Bronchial epithelial cell (primary cell): ENCODE measurements at places on chromosomes 16 and 17. TPM values are rescaled to one million over a fixed set of nuclear protein-coding genes. Genes with fewer than 3 reads are reported as not detected.

GRCh38 chr16:80812593-80812992 is 8.2 kb upstream of the CDYL2 start:
- DNase-seq = no peak

DNA sequence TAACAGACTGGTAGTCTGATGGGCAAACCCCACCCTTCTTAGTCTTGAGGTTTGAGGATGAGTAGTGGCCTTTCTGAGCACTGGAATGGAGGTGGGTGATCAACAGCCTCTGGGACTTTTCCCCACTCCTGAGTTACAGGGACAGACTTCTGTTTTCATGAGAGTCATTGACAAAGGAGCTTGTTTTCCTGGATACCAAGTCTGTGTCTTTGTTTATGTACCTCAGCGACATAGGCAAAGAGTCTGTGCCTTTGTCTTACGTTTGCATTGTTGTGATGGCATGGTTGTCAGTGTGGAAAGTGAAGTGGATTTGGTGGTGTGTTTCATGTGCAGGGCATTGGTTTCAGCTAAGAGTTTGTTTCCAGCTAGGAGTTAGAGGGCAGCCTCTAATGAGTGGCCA is 17.5 kb downstream of the EPN2 start:
- DNase-seq = no peak

- DNase-seq = peak; percentile 90
Observed at GRCh38 chr17:31327534-31328159, 6.2 kb upstream of the EVI2A start.

GRCh38 chr16:29777576-29778350 is at the start of gene ZG16:
ZG16 (plus strand) TSS chr16:29778256; CDS start chr16:29779267, 1,011 bp downstream.
- DNase-seq = no peak

DNA sequence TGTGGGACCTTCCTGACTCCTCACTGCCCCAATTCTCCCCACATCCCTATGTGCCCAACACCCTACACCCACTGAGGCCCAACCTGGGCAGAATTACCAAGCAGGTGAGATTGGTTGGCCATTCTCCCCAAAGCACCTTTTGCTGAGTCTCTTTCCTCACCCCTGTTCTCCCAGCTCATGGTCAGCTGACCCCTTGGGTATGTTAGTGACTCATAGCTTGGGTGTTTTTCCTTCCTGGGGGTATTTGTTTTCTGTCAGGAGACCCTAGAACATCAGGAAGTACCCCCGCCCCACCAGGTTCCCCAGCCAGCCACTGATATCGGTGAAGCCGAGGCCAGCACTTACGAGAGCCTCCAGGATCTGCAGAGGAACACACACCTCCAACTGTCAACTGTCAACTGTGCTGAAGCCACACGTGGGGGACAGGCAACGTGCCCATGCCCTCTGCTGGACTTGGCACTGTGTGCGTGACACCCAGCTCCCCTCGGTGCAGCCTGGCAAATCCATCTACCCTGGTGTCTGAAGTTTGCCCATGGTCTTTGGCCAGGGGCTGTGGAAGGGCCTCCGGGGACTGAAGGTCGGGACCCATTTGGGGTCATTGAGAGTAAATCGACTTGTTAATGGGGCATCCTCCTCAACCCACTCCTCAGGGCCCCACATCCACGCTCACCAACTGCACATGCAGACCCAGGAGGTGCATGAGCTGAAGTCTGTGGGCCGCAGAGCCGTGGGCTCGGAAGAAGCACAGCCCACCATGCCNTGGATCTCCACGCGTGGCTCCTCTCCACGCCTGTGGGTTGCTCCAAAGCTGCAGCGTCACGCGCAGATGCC is 53.1 kb downstream of the METRNL start:
- DNase-seq = no peak

The ZNF213 gene
- total RNA-seq = 7.6 and 10.6 TPM in 2 replicates

DNA sequence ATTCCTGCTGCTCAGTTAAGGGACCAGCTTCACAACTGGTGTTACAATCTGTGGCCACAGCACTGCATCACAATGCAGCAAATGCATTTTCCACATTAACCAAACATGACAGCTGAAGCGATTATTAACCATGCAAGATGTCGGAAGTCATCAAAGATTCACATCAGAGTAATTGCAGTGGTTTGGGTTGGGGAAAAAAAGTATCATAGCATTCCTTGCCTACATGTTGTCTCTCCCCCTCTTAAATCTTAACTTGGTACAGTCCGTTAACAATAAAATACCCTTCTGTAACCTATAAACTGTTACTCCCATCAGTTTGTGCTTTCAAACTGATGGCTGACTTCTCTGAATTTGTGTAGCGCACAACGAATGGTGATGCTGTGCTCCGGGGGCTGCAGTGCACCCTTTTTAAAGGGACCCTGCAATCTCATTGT is 51.6 kb downstream of the NUP93 start:
- no peak for DNase-seq

DNA sequence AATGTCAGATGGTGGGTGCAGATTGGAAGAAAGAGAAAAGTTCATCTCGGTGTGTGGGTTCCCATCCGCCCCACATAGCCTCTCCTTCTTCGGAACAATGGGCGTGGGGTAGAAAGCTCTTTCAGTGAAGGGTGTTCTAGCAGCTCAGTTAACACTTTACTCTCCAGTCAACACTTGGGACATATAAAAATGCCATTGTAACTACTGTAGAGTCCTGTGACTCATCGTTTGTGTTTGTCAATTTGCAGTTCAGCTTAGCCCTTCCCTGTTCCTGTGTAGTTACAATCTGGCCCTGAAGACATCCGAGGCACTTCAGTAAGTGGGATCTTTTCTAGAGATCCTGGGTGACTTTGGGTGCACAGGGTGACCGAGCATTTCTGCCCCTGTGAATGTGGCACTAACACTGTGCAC is 11.5 kb upstream of the CLEC18C start:
- peak; percentile 85 for DNase-seq

GRCh38 chr16:1701216-1701878 is 4.6 kb upstream of the MAPK8IP3 start:
- peak; percentile 91 for DNase-seq

- no peak for DNase-seq
Observed at GRCh38 chr16:22031483-22032083, 23.7 kb downstream of the MOSMO start.

- no peak for DNase-seq
Observed at GRCh38 chr17:79818026-79818758, 21.0 kb downstream of the CBX4 start.

- peak; percentile 34 for DNase-seq
Observed at GRCh38 chr17:8079291-8080207, 8.0 kb downstream of the ALOX12B start.

The TUBG1 gene
- 12.1 and 21.5 TPM in 2 replicates for total RNA-seq

The PRR35 gene
- not detected in 2 replicates for total RNA-seq

The AMDHD2 gene
- total RNA-seq = 27.7 and 35.8 TPM in 2 replicates

GRCh38 chr17:70609566-70609965 is 440.2 kb downstream of the KCNJ2 start:
- DNase-seq = no peak

DNA sequence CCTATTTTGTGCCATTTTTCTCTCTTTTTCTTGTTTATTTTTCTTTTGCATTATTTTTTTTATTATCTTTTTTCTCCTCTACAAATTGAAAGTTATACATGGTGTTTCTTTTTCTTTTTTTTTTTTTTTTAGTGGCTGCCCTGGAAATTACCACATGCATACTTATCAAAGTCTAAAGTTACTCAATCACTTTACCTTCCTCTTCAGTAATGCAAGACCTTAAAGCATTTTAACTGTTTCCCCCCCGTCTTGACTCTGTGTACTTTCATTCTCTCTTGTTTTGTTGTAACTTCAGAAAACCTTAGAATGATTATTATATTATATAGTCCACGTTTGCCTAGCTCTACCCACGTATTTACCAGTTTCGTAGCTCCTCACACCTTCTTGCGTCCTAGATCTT is 33.3 kb upstream of the SMPD3 start:
- DNase-seq = no peak

- no peak for DNase-seq
Observed at GRCh38 chr16:14310519-14310991, 239.4 kb downstream of the MRTFB start.

GRCh38 chr16:86480444-86480843 is 29.9 kb upstream of the FOXF1 start:
- no peak for DNase-seq

The ATP2A3 gene
- under 0.01 and 0.13 TPM in 2 replicates for total RNA-seq

DNA sequence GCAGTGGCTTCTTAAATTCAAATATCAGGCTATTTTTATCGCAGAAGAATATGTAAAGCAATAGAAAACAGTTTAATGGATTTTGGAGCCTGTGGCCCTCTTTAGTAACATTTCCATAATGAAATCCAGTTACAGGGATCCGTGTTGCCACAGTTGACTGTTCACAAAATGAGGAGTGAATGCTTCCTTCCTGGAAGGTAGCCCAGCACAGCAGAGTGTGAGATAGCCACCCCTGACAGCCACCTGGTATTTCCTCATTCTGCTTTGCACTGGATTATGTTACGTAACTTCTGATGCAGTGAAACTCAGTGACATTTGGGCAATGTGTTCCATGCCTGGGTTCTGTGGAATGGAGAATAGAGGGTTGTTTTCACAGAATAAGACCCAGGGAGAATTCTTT is 517.2 kb downstream of the RBFOX1 start:
- DNase-seq = no peak

DNA sequence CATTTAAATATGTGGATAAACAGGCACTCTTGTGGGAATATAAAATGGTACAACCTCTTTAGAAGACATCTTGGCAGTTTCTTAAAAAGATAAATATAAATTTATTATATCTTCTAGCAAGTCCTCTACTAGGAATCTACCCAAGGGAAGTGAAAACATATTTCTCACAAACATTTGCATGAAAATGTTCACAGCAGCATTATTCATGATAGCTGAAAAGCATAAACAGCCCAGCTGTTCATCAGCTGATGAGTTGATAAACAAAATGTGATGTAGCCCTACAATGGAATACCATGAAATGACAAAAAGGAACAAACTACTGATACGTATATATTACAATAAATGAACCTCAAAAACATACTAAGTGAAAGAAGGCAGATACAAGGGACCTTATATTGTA is 12.0 kb downstream of the DGKE start:
- no peak for DNase-seq

DNA sequence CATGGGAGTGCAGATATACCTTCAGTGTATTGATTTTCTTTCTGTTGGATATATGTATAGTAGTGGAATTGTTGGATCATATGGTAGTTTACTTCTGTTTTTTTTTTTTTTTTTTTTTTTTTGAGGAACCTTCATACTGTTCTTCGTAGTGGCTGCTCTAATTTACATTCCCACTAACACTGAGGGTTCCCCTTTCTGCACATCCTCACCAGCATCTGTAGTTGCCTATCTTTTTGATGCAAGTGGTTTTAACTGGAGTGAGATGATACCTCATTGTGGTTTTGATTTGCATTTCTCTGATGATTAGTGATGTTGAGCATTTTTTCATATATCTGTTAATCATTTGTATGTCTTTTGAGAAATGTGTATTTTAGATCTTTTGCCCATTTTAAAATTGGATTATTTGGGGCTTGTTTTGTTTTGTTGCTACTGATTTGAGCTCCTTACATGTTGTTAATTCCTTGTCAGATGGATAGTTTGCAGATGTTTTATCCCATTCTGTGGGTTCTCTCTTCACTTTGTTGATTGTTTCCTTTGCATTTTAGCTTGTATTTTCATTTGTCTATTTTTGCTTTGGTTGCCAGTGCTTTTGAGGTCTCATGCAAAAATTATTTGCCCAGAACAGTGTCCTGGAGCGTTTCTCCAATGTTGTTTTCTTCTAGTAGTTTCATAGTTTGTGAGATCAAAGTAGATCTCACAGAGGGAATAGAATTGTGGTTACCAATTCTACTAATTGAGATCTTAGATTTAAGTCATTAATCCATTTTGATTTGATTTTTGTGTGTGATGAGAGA is 25.0 kb upstream of the BCAS3 start:
- no peak for DNase-seq

GRCh38 chr16:89094252-89094879 is 714 bp downstream of the ACSF3 start:
- DNase-seq = peak; percentile 23

The CCL7 gene
- not detected in 2 replicates for total RNA-seq

- no peak for DNase-seq
Observed at GRCh38 chr17:11554042-11554441, 44.2 kb upstream of the DNAH9 start.

The CACNG3 gene
- total RNA-seq = not detected in 2 replicates

DNA sequence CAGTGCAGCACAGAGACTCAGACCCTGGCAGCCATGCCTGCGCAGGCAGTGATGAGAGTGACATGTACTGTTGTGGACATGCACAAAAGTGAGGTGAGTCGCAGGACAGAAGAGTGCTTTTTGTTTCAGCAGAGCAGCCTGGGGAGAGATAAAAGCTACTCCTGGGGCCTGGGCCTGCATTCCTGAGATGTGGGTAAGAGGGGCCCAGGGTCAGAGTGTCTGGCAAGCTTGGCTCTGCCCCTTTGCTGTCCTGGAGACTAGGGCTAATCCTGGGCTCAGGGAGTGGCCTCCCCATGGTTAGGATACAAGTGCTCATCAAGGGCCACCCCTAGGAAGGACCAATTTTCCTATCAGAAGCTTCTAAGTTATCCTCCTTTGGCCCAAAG is 4.8 kb upstream of the ERBB2 start:
- no peak for DNase-seq

GRCh38 chr16:65660390-65660789 is 538.5 kb upstream of the CDH11 start:
- peak; percentile 49 for DNase-seq

- peak; percentile 85 for DNase-seq
Observed at GRCh38 chr17:19799796-19800195, 51.7 kb upstream of the ALDH3A1 start.

- DNase-seq = no peak
Observed at GRCh38 chr16:4733747-4734062, 366 bp downstream of the ANKS3 start.

The MYL4 gene
- total RNA-seq = not detected in 2 replicates

DNA sequence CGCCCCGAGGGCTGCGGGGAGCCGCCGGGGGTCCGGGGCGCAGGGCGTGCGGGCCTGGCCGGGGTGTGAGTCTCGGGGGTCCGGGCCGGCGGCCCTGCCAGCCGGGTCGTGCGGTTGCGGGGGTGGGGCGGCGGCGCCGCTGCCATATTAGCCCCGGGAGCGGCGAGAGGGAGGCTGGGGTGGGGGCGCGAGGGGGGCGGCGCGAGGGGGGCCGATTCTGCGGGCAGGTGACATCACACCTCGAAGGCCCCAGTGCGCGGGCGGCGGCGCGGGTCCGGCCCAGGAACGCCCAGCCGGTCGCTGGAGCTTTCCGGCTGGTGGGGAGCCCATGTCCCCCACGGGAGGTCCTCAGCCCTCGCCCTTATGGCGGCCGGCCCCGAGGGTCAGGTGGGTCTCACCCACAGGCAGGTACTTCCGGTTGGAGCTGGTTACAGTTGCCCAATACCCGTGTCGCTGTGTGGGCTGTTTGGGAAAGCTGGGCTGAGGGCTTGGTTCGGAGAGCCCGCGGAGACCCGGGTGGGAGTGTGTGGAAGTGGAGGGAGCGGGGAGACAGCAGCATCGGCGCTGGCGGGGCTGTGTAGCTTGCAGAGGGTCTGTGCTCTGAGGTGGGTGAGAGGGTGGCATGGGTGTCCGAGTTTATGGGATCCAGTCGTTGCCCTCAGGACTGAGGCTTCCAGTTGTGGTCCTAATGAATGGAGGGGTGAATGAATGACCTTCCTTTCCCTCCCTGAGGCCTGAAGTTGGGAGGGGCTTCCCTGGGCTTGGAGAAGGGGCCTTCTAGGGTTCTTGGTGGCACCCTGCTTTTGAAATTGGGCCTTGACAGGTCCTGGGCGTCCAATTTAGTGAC is 804 bp downstream of the ATP6V0C start:
- DNase-seq = no peak

The CACNG1 gene
- total RNA-seq = not detected in 2 replicates
